ENCODE measurements at places on chromosomes 3 and 15.

- DNase-seq: no peak
Measured at GRCh38 chr3:18557216-18557615, 132.1 kb upstream of the SATB1 start.

DNA sequence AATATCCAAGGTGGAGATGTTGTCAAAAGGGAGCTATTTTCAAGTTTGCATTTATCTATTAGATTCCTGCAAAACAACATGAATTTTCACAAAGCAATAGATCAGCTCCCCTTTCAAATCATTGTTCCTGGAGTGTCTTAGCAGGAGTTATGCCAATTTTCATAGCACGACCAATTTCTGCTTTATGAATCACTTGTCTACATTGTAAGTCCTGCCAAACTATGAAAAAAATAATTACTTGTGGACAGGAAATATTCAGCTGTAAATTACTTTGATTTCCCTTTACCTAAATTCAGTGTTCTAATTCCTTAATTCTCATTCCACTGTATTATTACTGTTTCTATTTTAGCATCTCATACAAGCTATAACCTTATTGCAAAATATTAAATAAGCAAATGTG lies 1289.6 kb downstream of the NSUN3 start:
- DNase-seq: no peak

DNA sequence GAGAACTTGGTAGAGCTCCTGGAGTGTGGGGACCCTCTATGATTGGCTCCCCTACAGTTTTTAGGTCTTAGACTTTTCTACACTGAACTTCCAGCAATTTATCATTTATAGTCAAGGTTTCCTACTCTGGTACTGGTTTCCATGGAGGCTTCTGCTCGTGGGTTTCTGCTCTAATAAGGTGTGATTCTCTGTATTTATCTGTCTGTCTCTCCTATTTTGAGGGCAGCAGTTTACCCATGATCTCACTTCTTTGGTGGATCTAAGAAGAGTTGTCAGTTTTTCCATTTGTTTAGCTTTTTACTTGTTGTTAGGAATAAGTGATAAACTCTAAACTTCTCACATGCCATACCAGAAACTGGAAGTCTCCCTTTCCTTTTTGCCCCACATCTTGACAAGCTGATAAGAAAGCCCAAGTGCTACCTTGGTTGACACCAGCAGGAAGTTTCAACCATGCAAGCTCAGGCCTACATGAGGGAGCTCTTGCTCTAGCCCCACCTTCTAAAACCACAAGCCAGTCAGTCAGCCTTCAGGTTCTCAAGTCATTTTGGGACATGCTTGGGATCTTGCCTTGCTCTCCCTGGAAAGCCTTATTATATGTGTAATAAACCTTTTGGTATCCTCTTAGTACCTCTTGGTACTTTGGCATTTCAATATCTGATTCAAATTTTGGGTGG lies 10.0 kb downstream of the TIMMDC1 start:
- DNase-seq: no peak

DNA sequence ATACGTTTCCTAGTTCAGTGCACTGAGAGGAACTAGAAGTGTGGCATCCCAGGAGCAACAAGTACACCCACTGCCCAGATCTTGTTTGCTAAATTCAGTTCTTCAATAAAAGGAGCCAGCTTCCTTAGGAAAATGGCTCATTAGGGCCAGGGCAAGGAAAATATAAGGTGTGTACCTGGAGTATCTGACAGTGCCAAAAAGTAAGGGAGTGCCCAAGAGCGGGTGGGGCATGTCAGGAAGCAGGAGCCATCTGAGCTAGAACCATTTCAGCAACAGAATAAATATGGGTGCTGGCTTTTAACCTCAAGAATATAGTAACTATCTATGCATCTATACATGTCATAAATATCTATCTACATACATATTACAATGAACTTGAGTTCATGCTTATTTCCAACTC lies 44.1 kb downstream of the SLC41A3 start:
- DNase-seq: no peak

- DNase-seq: no peak
Measured at GRCh38 chr3:177742273-177742672, 545.0 kb upstream of the TBL1XR1 start.

DNA sequence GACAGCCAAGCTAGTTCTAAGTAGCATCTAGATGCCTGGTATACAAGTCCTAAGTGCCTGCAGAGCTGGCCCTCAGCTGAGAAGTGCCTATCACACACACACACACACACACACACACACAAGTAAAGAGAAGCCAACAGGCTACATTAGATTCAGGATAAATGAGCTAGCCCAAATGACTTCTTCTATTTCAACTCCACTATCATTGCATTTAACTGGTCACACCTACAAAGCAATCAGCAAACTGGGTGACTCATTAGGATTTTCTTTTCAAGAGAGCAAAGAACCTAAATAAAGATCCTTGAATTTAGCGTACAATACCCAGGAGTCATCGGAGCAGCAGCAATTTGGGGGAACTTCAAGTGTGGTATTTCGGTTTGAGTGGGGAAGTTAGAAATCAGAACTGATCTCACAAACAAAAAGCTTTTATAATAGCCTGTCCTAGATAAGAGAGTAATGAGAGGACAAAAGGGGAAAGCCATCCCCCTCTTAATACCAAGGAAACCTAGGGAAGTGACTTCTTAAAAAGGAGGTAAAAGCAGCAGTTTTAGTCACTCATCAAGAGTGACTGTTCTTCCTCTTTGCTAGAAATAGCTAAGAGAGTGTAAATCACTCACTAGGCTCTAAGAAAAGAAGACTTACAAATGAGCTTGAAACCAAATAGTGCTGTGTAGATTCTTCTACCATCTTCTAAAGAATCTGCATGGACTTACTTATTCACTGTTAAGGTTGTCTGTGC lies 112.7 kb downstream of the TNIK start:
- DNase-seq: no peak

GRCh38 chr15:62165793-62166375 lies 799 bp upstream of the C2CD4B start:
- DNase-seq: no peak

DNA sequence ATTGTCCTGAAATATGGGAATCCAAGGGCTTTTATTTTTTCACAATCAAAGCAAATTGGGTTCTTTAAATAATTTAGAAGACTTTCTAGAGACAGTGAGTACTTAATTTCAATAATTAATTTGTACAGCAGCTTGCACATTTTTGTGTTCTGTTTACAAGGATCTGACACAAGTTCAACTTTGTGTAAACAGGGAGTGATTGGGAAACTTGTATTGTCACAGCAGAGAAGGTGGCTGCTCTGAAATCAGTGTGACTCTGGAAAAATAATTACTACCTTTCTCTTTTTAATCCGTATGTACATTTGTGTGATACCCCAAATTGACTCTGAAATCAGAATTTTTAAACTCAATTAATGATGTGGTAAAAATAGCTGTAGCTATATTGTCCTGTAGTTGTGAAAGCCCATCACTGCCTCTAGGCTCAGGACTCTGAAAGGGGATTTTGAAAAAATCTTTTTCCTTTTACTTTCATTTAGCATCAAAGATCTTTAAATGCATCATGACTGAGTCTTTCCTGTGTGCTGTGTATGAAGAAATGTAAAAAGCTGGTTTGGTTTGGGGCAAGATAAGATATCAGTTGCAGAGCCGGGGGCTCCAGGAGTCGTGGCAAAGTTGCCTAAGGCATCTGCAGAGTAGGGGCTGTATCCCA lies 45.1 kb downstream of the MFSD1 start:
- no peak for DNase-seq

All from left forelimb (tissue), 1 donor.